ENCODE measurements at places on chromosomes 4 and X.

DNA sequence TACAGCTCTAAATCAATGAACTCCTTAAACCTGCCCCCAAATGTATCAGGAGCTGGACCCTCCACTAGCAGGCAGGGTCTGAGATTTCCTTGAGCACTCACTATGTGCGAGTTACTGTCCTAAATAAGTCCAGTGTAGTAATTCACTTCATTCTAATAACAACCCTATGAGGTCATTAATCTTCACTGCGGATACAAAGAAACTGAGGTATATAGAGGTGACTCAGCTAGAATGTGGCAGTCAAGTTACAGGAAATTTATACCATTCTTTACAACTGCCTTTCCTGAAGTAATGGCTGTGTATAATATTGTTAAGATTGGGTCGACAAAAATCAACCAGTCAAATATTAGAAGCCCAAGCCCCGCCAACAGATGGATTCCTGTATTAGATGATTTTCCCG, 473.9 kb upstream of the FTHL17 start:
- DNase-seq, result no peak

GRCh38 chr4:100302061-100303026, 112.1 kb upstream of the DDIT4L start:
- no peak for DNase-seq

DNA sequence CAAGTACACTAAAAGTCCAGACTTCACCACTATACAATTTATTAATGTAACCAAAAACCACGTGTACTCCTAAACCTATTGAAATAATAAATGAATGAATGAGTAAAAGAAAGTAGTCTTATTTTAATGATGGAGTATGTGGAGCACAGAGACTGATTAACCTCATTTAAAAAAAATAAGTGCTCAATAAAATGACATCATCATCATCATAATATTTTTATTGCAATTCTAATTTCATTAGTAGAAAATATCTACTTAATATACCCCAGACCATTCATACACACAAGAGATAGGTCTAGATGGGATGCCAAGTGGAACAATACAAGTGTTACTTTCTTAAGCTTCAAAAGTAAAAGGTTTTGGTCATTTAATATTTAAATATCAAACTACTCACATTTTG, 133.1 kb downstream of the ASB9 start:
- DNase-seq, result no peak

GRCh38 chr4:156686120-156686519, 285.5 kb downstream of the PDGFC start:
- DNase-seq, result no peak

DNA sequence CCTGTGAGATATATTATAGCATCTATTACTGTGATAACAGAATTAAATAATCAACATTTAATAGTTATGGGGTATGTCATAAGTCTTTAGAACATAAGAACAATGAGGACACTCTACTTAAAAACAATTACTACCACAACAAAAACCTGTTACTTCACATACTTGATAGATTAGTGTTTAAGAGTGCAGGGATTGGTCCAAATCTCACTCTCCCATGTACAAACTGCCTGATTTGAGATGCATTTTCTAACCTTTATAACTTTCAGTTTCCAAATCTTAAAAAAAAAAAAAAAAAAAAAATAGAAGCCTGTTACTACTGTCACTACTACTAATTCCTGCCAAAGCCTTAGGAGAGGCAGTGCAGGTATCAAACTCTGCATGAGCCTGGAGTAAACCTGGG, 5.6 kb downstream of the PCDH18 start:
- no peak for DNase-seq

DNA sequence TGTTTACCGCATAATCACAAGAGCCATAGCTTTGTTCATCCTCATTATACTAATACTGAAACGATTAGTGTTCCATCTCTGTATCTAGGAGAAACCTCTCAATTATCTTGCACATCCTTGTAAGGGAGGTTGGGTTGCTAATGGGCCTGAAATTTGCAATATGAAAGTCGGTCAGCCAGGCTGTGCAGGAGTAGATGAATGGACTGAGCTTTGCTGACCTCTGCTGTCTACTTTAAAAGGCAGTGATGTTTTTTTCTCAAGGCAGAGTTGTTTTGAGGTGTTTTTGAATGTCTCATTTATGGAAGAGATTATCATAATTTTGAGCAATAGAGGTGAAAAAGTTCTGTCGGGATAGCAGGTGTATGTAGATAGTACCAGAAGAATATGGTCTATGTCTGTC, 47.9 kb upstream of the LINC00632 start:
- no peak for DNase-seq

DNA sequence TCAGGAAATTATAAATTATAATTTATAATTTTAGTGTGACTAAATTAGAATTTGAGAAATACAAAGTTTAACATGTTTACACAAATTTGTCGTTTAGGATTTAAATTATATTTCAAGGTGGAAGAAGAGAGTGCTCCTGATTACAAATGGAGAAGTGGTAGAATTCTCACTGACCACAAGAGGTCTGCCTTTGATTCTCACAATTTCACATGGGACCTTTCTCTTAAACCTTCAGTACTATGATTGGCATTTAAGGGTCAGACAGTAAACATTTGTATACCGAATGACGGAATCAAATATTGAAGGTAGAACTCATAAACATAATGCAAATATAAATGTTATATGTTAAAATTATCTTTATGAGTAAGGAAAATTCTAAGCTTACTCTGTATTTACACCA, 171.7 kb downstream of the SLIT2 start:
- DNase-seq, result no peak

- peak; percentile 19 for DNase-seq
These were observed 72.1 kb downstream of the ARHGEF38 start for GRCh38 chr4:105624530-105624929.

DNA sequence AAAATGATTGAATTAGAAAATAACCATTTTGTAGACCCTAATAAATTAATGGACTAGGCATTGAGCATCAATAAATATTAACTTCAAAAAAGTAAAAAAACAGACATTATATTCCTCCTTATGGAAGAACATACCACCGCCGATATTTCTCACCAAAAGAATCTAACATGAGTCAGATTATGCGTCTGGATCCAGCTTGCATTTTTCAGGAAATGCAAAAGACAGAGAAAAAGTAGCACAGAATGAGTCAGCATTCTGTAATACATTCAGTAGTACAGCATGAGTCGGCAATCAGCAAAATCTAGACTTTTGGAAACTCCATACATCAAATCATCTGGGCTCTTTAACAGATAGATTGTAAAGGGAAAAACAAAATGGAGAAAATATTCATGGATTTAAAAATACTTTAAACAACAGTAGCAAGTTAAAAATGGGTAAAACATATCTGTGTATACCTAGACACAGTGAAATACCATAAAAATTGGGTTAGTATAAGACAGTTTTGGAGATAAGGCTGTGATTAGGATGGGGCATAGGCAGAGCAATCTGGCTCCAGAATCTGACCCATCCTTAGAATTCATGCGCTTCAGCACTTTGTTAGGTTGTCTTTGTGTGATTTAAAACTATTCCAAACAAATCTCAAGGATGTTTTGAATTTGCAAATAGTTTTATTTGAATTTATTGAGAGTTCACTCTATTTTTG, 633.0 kb upstream of the FAM241A start:
- DNase-seq, result no peak

GRCh38 chr4:119478446-119479179, 150.0 kb downstream of the PDE5A start:
- no peak for DNase-seq

GRCh38 chr4:24820541-24820940, 25.2 kb downstream of the SOD3 start:
- no peak for DNase-seq

DNA sequence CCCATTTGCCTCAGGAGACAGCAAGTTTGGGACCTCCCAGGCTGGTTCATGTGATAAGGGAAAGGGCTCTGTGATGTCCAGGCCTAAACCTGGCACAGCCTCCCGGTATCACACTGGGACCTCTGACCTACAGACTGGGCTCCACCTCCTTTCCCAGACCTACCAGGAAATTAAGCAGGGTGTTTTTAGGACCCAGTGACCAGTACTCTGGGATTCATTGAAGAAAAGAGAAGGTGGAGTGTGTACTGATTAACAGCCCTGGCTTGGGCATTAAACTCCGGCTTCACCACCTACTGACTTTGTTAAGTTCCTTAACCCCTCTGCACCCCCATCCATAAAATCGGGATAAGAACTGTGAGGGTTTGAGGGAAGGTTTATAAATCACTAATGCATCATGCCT, 28.6 kb downstream of the ASB9 start:
- DNase-seq, result no peak

- DNase-seq, result no peak
These were observed 3.2 kb upstream of the XKRX start for GRCh38 chrX:100931925-100932285.

DNA sequence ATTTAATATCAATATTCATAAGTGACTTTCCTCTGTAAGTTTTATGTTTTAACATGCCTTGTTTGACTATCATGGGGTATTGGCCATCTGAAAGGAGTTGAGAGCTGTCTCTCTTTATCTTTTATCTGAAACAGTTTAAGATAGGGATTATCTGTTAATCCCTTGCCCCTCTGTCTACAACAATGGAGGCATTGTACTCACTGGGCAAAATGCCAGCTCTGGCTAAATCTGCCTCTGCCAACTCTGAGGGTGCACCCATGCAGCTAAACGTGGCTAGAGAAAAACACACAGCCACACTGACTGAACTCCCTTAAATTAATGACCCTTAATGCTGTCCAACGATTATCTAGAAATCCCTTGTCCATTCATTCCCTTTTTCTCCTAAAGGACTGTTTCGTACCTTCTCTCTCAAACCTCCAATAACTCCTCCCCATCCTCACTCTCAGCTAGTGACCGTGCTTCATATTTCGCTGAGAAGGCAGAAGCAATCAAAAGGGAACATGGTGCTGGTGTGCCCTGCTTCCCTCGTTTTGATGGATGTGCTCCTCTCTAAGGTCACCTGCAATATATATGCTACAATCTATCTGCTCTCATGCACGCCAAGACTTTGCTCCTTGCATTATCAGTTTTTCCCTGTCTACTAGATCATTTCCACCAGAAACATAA, 10.3 kb downstream of the PHKA2 start:
- DNase-seq, result no peak

DNA sequence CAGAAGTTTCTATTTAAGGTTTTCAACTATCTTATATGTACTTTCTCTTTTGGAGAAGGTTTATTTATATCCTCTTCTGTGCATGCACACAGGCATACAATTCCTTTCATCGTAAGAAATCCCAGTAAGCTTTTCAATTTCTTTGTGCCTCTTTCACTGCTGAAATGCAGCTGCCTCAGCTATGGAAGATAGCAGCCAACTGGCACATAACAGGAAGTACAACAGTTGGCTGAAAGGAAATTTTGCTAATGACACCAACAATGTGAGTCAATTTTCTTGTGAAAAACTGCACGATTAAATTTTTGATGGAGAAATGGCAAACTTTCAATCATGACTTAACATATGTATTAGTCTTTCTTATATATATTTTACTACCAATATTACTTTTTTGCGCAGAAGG, 74.5 kb upstream of the PAQR3 start:
- no peak for DNase-seq

GRCh38 chr4:6264225-6264540, 5.5 kb upstream of the WFS1 start:
- no peak for DNase-seq

- no peak for DNase-seq
These were observed 632.4 kb upstream of the ZFP42 start for GRCh38 chr4:187362937-187363857.

DNA sequence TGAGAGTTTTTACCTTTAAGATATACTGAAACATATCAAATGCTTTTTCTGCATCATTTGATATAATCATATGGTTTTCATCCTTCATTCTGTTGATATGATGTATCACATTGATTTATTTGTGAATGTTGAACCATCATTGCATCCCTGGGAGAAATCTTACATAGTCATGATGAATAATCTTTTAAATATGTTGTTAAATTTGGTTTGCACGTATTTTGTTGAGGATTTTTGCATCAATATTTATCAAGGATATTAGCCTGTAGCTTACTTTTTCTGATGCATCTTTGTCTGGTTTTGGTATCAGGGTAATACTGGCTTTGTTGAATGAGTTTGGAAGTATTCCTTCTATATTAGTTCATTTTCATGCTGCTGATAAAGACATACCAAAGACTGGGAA, 541.4 kb downstream of the TLL1 start:
- DNase-seq, result no peak

GRCh38 chr4:80072228-80072743, 743 bp downstream of the ANTXR2 start:
- peak; percentile 47 for DNase-seq

- no peak for DNase-seq
These were observed 6.6 kb downstream of the NKX1-1 start for GRCh38 chr4:1399508-1400190.

GRCh38 chrX:9988762-9989161, 21.6 kb downstream of the CLDN34 start:
- DNase-seq, result no peak

GRCh38 chrX:27918799-27919198, 62.5 kb downstream of the DCAF8L1 start:
- no peak for DNase-seq

- DNase-seq, result no peak
These were observed 66.2 kb downstream of the IRF2 start for GRCh38 chr4:184408021-184408683.

DNA sequence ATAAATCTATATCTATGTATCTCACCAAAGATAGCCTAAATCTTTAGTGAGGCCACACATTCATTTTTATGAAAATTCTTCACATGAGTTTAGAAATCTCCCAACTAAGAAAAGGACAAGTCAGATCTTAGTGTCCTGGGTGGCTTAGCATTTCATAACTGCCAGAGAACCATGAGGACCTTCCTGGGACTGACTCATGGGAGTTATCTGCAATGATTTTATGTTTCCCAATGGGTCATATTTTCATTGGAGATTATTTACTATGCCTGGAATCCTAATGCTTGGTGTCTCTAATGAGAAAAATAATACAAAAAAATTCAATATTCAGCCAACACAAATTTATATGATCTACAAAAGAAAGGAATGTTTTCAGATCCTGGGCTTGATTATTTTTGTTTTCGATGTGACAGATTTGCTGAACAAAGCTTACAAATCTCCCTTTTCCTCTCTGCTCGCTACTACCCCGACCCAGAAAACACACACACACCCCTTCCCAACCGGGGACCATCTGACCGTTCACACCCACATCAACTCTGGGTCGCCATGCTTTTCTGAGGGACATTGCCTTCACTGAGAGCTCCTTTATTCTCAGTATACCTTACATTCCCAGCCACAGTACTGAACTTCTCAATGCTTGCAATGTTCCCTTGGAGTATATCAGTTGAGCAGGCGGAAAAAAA, 40.1 kb downstream of the SORBS2 start:
- no peak for DNase-seq
